ENCODE measurements at places on chromosomes 7 and 10.

GRCh38 chr10:102416695-102417094 is 1.9 kb downstream of the PSD start:
- DNase-seq = no peak

- no peak for DNase-seq
These were observed 32.1 kb downstream of the UMAD1 start for GRCh38 chr7:7672545-7673239.

- DNase-seq = no peak
These were observed 94.7 kb downstream of the WDR11 start for GRCh38 chr10:120945801-120946302.

GRCh38 chr10:43209651-43210141 is 57.2 kb downstream of the RASGEF1A start:
- DNase-seq = no peak

GRCh38 chr7:6022707-6023106 is 8.5 kb upstream of the ANKRD61 start:
- DNase-seq = no peak

GRCh38 chr7:41472427-41473125 is 230.3 kb downstream of the INHBA start:
- DNase-seq = no peak

DNA sequence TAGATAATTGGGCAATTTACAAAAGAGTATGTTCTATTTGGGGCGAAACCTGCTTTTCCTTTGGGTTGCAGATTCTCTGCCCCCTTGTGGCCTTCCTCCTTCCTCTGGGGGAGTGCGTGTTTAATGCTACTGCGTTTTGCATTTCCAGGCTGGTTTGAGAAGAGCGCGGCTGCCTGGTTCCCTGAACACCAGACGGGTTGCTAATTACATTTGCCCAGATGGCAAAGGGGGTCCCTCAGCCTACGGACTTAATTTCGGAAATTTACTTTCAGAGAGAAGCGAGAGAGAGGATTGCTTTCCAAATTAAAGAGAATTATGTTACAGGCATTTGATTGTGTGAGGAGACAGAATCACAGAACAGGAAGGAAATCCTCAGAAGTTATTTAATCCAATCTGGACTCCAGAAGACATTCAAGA is 91.9 kb upstream of the JAZF1 start:
- DNase-seq = no peak

DNA sequence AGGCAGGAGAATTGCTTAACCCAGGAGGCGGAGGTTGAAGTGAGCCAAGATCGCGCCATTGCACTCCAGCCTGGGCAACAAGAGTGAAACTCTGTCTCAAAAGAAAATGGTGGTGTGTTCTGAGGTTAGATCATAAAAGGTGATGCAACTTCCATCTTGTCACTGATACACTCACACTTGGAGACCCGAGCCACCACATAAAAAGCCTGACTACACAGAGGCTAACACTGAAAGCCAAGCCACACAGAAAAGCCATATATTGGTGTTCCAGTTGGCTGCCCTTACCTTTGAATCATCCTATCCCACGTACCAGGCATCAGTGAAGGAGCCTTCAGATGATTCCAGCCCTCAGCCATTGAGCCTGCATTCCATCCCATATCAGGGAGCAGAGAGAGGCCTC is 4.0 kb downstream of the MORN4 start:
- DNase-seq = no peak

GRCh38 chr7:128124786-128125185 is 93.5 kb upstream of the LRRC4 start:
- no peak for DNase-seq

DNA sequence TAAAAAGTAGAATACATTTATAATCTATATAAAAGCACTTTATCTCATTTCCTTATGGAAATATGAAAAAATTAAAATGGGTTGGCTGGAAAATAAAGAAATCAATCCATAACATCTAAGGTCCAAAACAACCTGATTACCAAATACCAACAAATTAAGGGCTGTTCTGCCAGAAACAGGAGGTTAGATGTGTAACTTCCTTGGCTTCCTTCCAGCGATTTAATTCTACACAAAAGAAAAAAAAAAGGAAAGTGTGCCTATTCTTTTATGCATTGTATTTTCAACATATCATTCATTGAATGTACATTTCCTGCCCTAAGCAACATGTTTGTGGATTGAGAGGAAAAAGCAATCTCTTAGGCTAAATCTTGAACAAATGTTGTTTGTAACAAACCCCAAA is 36.2 kb upstream of the USP6NL start:
- no peak for DNase-seq

DNA sequence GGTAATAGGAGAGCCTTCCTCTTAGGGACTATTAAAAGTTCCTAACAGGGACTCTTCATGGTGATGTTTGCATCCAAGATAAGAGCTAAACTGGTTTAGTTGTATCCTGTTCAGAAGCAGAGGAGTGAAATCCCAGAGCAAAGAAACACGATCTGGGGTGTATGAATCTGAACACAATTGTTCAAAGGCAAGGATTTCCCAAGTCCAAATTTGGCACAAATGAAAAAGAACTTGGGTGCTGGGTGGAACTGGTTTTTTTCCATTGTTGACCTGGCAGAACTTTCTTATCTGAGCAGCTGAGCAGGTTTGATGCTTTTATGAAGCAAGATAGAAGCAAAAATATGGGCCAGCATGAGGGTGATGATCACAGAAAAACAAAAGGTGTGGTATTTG is 6.0 kb downstream of the AGFG2 start:
- DNase-seq = no peak

DNA sequence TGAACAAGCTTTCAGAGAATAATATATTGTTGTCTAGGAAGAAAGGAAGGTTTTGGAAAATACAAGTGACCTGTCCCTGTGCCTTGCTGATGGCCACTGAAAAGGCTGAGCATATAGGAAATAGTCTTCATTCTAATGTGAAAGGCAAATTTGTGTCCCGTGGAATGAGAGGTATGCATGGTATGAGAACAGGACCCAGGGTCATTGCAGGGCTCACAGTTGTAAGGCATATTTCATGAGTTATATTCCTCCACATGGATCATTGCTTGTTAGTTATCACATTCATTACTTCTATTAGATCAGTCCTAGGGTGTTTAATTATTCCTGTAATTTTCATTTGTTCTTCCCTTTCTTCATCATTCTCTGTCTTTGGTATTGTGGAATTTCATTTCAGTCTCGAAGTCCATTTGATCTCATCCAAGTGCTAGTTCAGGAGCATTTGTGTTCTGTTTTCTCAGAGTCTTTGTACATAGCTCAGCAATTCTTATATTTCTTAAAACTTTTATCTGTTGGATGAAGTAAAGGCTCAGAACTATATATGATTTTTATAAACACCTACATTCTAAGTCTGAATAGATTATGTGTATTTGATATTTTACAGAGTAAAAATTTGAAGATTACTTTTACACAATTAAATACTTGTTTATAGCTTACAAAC is 39.4 kb upstream of the ARHGAP21 start:
- no peak for DNase-seq
